Progenitor cell of endocrine pancreas (in vitro differentiated cells): ENCODE measurements at places on chromosomes 1 and 21. TPM values are rescaled to one million over a fixed set of nuclear protein-coding genes. Genes with fewer than 3 reads are reported as not detected.

DNA sequence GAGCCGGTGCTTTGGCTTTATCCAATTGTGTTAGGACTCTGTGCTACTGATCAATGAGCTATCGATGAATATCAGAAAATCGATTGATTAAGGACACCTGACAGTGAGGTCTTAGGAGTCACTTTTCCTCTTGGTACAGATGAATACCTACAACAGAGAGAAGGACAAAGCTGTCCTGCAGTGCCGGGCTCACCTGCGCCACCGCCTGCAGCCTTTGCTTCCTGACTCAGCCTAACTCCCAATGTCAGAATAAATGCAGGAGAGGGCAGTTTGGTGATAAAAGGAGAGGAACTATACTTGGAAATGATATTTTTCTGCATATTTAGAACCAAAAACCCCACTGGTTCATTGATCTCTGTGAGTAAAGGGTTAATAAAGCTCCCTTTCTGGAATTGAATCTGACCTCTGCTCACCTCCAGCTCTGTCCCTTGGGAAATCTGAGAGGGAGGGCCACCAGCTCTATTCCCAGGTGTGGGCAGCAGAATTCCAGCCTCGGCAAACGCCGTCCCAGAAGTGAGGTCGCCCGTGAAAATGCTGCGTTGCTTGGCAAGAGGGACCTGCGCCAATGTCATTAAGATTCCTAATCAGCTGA lies 39.3 kb downstream of the POFUT2 start:
- peak overlapping the region; percentile 10 for H3K27ac ChIP-seq
- DNase-seq, result peak; percentile 9
- H3K4me3 ChIP-seq, result peak overlapping the region; percentile 45
- peaks cover 4% of the 10 kb centered on the region for H3K36me3 ChIP-seq

DNA sequence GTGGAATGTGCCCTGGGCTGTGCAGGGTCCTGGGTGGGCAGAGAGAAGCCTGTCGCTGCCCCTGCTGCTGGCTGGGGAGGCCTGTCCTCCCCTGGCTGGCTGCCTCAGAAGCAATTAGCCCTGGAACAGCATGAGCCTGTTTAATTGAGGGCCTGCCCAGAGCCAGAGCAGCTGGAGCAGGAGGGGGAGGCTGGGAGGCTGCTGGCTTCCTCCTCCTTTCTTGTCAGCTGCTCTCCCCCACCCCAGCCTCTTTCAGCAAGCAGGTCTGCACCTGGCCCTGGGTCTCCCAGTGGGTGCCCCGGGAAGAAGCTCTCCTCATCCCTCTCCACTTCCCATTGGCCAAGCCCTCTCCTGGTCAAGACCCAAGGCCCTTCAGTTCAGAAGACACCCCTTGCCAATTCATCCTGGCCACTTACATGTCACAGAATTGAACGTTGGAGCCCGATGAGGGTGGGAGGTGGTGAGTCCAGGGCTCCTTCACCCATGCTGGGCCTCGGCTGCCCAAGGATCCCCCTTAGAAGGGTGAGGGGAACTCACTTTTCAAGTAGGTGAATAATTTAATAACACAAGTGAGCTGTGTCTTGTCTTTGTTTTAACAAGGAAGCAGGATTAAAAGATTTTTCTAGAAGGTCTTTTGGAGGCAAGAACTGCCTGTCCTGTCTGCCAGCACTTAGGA lies 13.2 kb downstream of the AMPD2 start:
- DNase-seq, result no peak
- peaks cover 3% of the 10 kb centered on the region for H3K4me1 ChIP-seq

DNA sequence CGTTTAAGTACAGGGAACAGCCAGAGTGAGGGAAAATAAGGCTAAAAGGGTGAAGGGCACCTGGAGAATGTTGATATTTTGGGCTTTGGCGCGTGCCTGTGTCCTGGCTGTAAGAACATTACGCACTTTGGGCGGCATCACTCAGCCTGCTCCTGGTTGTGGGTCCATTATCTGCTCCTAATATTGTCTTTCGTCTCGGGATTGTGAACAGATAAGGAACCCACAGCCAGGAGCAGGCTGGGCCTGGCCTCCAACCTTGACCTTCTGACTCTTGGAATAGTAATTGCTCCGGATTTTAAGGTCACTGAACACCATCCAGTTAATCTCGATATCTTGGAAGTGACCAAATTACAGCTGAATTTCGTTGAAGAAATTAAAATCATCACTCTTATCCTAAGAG lies 61.9 kb downstream of the TCP10L start:
- H3K4me1 ChIP-seq, result peaks cover 3% of the 10 kb centered on the region
- no peak overlapping the region for H3K27ac ChIP-seq
- no peak overlapping the region for H3K4me3 ChIP-seq
- no peaks in the 10 kb centered on the region for H3K27me3 ChIP-seq

DNA sequence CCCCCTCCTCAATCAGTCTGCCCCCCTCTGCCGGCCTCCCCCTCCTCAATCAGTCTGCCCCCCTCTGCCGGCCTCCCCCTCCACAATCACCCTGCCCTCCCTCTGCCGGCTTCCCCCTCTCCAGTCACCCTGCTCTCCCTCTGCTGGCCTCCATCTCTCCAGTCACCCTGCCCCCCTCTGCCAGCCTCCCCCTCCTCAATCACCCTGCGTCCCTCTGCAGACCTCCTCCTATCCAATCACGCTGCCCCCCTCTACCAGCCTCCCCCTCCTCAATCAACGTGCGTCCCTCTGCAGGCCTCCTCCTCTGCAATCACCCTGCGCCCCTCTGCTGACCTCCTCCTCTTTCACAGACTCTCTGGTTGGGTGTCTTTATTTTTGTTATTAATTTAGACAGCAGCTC lies 11.5 kb upstream of the C1orf198 start:
- peaks cover 7% of the 10 kb centered on the region for H3K4me1 ChIP-seq
- no peak overlapping the region for H3K4me3 ChIP-seq
- DNase-seq, result no peak
- H3K36me3 ChIP-seq, result peaks cover 6% of the 10 kb centered on the region
- H3K27me3 ChIP-seq, result peaks cover 21% of the 10 kb centered on the region
- H3K27ac ChIP-seq, result no peak overlapping the region

GRCh38 chr1:169102567-169102966 lies 3.9 kb upstream of the ATP1B1 start:
- no peak overlapping the region for H3K4me3 ChIP-seq
- no peak for DNase-seq
- H3K27ac ChIP-seq, result peak overlapping the region; percentile 58
- H3K27me3 ChIP-seq, result no peaks in the 10 kb centered on the region

- no peaks in the 10 kb centered on the region for H3K4me1 ChIP-seq
- H3K27ac ChIP-seq, result no peak overlapping the region
- H3K36me3 ChIP-seq, result no peaks in the 10 kb centered on the region
- H3K27me3 ChIP-seq, result no peaks in the 10 kb centered on the region
These were observed 197.9 kb downstream of the NCAM2 start for GRCh38 chr21:21196087-21196486.

DNA sequence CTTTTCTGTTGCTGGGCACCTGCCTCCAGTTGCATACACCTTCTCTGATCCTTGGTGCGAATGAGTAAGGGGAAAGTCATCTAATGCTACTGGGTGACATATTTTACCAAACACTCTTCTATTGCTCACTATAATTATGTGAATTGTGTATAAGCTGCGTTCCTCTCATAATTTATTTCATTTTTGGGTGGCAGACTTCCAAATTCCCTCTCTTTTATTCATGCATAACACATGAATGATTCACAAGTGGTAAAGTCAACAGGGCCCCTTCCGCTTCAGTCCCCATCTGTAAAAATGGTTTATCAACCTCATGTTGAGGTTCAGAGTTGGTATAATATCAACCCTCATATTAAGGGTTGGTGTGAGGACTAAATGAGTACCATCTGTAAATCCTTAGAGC lies 3.2 kb upstream of the QSOX1 start:
- peaks cover 13% of the 10 kb centered on the region for H3K4me1 ChIP-seq
- H3K27ac ChIP-seq, result no peak overlapping the region
- H3K4me3 ChIP-seq, result no peak overlapping the region
- no peaks in the 10 kb centered on the region for H3K36me3 ChIP-seq

GRCh38 chr1:145988773-145989172 lies 7.6 kb downstream of the TXNIP start:
- DNase-seq, result no peak
- no peaks in the 10 kb centered on the region for H3K27me3 ChIP-seq
- H3K4me3 ChIP-seq, result no peak overlapping the region
- H3K4me1 ChIP-seq, result peaks cover 13% of the 10 kb centered on the region
- peaks cover 12% of the 10 kb centered on the region for H3K36me3 ChIP-seq
- no peak overlapping the region for H3K27ac ChIP-seq

GRCh38 chr1:100413035-100413434 lies 60.7 kb downstream of the CDC14A start:
- no peak overlapping the region for H3K4me3 ChIP-seq
- peaks cover 14% of the 10 kb centered on the region for H3K36me3 ChIP-seq
- DNase-seq, result no peak
- H3K27ac ChIP-seq, result no peak overlapping the region

GRCh38 chr1:21645550-21645949 lies 23.6 kb downstream of the RAP1GAP start:
- no peak overlapping the region for H3K4me3 ChIP-seq
- H3K4me1 ChIP-seq, result no peaks in the 10 kb centered on the region
- H3K36me3 ChIP-seq, result no peaks in the 10 kb centered on the region
- peaks cover 18% of the 10 kb centered on the region for H3K27me3 ChIP-seq

DNA sequence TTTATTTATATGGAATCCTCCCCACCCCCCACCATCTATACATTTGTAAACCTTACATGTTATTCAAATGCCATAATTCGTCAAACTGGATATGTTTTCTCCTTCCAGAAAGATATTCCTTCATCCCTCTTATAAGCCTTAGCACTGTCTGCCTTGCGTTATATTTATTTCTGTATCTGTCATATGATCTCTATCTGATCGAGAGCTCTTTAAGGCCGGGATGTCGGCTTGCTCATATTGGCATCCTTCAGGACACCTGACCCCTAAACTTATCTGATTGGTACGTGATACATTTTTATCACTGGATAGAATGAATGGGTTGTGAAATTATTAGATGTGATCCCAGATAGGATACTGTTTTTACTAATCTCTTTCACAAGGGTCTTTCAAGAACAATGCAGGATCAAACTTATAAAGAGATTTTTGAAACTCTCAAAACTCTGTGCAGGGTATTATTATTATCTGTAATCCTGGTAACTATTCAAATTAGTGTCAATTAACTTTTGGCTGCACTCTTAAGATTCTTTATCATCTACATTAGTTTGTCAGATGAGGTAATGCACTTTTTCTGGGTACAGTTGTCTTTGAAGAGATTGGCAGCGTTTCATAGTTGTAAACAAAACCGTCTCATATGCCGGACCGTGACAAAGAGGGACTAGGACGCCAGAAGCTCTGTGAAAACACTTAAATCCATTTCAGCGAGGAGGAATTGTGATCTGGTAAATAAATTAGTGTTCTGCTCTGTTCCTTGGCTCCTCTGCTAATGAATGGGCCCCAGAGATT lies 152.0 kb downstream of the KIF26B start:
- H3K4me1 ChIP-seq, result peaks cover 4% of the 10 kb centered on the region
- H3K27me3 ChIP-seq, result peaks cover 6% of the 10 kb centered on the region
- no peak for DNase-seq
- H3K27ac ChIP-seq, result no peak overlapping the region
- no peak overlapping the region for H3K4me3 ChIP-seq
- H3K36me3 ChIP-seq, result no peaks in the 10 kb centered on the region

DNA sequence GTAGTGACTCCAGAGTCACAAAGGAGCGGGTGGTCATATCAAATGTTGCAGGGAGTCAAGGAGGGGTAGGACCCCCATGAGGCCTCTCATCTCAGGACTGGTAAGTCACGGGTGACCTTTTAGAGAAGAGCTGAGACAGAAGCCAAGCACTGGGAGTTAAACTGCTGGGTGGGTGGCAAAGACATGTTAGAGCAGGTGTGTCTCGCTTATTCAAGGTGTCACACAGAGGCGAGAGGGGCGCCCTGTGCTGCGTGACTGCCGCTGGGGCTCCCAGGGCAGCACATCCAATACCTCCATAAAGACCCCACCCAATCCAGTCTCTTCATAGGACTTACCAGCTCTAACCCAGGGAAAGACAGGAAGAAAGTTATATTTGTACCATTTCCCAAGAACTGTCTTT lies 15.2 kb downstream of the CASQ2 start:
- H3K36me3 ChIP-seq, result no peaks in the 10 kb centered on the region
- no peak overlapping the region for H3K4me3 ChIP-seq
- no peaks in the 10 kb centered on the region for H3K4me1 ChIP-seq
- H3K27ac ChIP-seq, result no peak overlapping the region
- H3K27me3 ChIP-seq, result peaks cover 4% of the 10 kb centered on the region

DNA sequence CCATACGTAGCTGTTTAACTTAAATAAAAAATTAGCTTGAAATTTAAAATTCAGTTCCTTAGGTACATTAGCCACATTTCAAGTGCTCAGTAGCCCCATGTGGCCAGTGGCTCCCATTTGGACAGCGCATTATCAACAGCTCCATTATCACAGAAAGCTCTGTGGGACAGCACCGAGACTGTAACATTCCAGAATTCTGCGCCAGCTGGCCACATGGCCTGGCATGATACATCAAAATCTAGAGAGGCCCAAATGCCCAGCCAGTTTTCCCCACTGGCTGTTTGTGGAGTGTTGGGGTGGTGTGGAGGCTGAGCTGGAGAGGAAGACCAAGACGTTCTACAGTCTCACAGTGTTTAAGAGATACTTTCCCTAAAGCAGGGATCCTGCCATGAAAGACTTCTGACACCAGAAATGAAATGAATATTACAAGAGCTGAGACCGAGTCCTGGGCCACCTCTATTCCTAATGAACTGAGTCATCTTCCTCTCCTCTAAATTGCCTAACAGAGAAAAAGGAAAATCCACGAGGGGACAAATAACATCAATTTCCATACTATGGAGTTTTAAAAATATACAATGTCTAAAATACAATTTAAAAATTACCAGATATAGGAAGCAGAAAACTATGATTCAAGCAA lies 27.3 kb upstream of the ACTA1 start:
- no peaks in the 10 kb centered on the region for H3K27me3 ChIP-seq
- H3K4me1 ChIP-seq, result no peaks in the 10 kb centered on the region
- no peak overlapping the region for H3K4me3 ChIP-seq

DNA sequence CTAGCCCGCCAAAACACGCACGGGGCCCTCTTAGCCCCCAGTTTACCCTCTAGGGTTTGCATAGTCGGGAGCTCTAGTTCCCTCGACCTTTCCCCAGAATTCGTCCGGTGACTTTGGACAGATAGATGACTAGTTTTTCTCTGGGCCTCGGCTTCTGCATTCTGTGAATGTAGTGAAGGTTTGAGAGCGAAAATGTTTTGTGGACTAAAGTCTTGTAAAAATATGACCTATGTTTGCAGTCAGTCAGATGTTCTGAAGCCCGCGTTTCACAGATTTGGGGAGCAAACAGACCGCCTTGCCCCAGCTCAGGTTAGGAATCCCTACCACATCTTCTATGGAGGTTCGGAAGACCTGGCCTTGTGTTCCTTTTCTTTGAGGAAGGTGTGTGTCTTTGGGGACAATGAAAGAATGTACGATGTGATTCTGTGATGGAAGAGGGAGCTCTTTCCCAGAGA lies 401 bp downstream of the UQCRH start:
- DNase-seq, result no peak
- H3K36me3 ChIP-seq, result peaks cover 1% of the 10 kb centered on the region
- peak overlapping the region; percentile 100 for H3K27ac ChIP-seq
- H3K4me3 ChIP-seq, result peak overlapping the region; percentile 99

The HEYL gene
- total RNA-seq, result 4.3 and 5.2 TPM in 2 replicates

The FH gene
- total RNA-seq, result 59.7 and 64.2 TPM in 2 replicates

The SPTA1 gene
- total RNA-seq, result not detected in 2 replicates

The PLA2G2A gene
- total RNA-seq, result 2.0 and 2.4 TPM in 2 replicates

The OR10J1 gene
- not detected in 2 replicates for total RNA-seq

The WDR64 gene
- total RNA-seq, result 0.07 TPM in 1 of 2 replicates, not detected in the other
